T follicular helper cell (primary cell): ENCODE measurements at places on chromosomes 1 and 21.

GRCh38 chr1:4101459-4102161, 201.5 kb upstream of the C1orf174 start:
- DNase-seq = no peak

- DNase-seq = no peak
Measured at GRCh38 chr1:230166366-230167132, 99.5 kb downstream of the GALNT2 start.

GRCh38 chr1:42143896-42144710, 9.1 kb upstream of the GUCA2B start:
- DNase-seq = no peak

DNA sequence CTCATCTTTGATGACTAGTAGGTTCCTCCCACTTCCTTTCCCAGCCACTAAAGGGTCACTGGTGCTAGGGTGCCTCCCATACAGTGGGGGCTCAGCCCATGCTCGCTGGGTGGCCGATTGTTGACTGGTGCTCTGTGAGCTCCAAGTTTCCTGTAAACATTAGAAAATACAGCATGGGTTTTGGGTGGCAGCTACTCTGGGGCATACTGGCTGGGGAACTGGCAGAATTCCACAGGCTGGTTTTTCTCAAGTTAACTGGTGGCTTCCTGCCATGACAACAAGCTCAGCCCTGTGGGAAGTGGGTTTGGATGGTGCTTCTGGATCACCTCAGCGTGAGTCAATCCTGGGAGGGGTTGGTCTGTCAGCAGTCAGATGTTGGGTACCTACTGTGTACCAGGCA, 28.7 kb upstream of the CRNN start:
- DNase-seq = no peak

DNA sequence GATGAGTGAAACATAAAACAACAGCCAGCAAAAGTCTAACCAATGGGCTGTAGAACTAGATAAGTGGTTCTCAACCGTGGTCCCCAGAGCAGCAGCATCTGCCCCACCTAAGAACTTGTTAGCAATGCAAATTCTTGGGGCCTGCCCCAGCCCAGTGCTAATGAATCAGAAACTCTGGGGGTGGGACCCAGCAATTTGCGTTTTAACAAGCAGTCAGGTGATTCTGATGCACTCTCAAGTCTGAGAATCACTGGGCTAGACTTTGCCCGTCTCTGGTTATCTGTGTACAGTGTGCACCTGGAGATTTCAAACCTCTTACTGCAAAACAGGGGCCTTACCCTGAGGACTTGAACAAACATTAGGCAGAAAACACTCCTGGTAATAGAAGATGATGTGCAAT, 66.5 kb downstream of the PLXNA2 start:
- DNase-seq = no peak

DNA sequence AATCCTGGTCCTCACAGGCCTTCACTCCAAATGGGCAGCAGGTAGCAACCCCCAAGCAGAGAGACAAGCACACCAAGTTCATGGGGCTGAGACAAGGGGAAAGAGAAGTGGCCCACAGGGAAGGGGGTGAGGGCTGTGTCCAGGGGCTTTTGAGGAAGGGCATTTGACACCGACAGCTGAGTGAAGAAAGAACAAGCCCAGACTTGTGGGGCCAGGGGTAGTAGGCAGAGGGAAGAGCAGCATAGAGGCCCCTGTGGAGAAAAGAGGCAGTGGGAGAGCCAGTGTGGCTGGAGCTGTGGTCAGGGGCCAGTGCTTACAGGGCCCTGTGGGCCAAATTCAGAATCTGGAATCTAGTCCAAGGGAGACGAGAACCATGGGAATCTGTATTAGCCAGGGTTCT, 85.4 kb downstream of the IGSF21 start:
- no peak for DNase-seq

DNA sequence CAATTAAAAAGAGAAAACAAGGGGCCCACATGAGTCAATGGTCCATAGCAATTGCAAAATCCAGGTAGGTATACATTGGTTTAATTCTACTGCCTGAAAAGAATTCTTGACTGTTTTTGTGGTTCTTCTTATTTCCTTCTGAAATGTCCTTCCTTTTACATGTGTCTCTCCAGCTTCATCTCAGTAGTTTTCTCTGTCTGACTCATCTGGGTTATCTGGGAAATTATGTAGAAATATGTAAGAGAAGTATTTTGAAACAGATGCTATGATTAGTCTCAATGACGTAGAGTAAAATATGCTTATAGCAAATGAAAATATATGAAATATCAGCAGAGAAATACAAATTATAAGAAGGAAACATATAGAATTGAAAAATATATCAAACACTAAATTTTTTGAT, 953.2 kb downstream of the BRINP3 start:
- no peak for DNase-seq
